ENCODE measurements at places on chromosomes 13 and 19. TPM values are rescaled to one million over a fixed set of nuclear protein-coding genes. Genes with fewer than 3 reads are reported as not detected.

Gene ZNF442
- 1.4 TPM for polyA plus RNA-seq

Gene CAPN12
- polyA plus RNA-seq = 55.1 TPM

Gene MISP
- polyA plus RNA-seq = not detected

Gene RYR1
- not detected for polyA plus RNA-seq

Gene PPAN
- polyA plus RNA-seq = 44.8 TPM

Gene F10
- not detected for polyA plus RNA-seq

DNA sequence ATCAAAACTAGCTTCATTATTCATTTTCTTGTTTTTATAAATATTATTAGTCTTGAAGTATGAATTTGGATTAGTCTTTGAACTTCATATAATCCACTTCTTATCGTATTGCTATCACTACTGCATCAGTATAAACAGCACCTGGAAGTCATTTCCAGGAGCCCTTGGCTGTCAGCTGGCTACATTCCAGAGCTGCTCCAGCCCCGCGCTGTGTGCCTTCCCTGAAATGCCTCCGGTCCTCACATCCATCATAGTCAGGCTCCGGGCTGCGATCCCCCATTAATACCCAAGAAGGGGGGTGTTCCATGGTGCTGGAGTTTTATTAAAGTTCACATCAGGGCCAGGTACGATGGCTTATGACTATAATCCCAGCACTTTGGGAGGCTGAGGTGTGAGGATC is 124.3 kb upstream of the GJB6 start:
- H3K27me3 ChIP-seq = peaks cover 4% of the 10 kb centered on the region
- no peaks in the 10 kb centered on the region for H3K36me3 ChIP-seq
- H3K4me3 ChIP-seq = no peak overlapping the region
- no peaks in the 10 kb centered on the region for H3K4me1 ChIP-seq
- H3K27ac ChIP-seq = no peak overlapping the region

- no peak overlapping the region for H3K27ac ChIP-seq
- no peak for DNase-seq
- no peak overlapping the region for H3K4me3 ChIP-seq
- no peaks in the 10 kb centered on the region for H3K4me1 ChIP-seq
- no peaks in the 10 kb centered on the region for H3K36me3 ChIP-seq
Measured at GRCh38 chr13:111093136-111093535, 22.0 kb upstream of the ARHGEF7 start.

DNA sequence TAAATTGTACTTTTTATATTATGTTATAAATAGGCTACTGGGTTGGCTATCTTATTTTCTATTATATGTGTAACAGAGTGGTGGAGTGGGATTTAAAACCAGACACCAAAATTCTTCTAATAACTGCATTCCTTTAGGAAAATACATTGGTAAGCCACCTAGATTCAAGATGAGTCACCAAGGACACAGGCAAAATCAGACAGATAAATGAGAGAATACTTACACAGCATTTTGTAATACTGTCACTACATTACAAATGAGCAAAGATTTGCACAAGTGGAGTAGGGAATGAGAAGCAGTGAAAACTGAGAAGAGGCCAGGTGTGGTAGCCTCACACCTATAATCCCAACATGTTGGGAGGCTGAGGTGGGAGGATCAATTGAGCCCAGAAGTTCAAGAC is 6.2 kb upstream of the SPART start:
- no peak overlapping the region for H3K27ac ChIP-seq
- H3K4me3 ChIP-seq = no peak overlapping the region
- no peak for DNase-seq
- peaks cover 2% of the 10 kb centered on the region for H3K27me3 ChIP-seq

DNA sequence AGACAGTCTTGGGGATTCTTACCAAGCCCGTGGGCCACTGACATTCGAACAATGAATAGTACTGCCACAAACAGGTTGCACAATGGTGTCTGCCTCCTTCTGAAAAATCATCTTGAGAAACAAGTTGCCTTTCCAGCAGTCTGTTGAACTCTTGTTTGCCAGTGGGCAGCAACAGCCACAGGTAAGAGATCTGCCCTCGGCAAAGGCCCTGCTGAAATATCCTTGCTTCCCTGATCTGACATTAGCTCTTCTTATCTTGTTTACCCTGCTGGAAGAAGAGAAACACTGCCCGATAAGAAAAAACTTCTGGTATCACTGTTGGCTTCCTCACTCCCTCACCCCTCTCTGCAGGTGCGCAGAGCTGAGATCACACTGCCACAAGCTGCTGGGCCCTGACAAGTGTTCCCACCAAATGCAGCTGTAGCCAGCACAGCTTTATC is 2.0 kb downstream of the DOCK9 start:
- no peaks in the 10 kb centered on the region for H3K36me3 ChIP-seq
- H3K4me1 ChIP-seq = peaks cover 42% of the 10 kb centered on the region
- no peak overlapping the region for H3K27ac ChIP-seq
- no peak for DNase-seq
- H3K27me3 ChIP-seq = peaks cover 2% of the 10 kb centered on the region
- H3K4me3 ChIP-seq = no peak overlapping the region

DNA sequence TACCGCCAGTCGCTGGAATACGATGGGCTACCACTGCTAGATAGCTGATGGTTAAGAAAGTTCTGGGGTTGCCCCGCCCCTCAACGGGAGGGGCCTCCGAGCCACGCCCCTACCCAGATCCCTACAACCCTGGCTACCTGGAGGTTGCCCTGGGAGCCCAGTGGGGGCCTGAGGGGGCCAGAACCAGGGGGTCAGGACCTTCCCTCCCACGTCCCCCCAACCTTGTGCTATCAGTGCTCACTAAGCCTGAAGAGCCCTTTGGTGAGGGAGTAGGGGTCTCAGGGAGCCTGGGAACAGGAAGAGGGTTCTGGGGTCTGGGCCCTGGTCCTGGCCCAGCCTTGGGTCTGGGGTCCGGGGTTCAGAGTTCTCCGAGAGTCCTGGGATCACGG is 8.9 kb downstream of the OCEL1 start:
- H3K36me3 ChIP-seq = no peaks in the 10 kb centered on the region
- H3K27me3 ChIP-seq = peaks cover 7% of the 10 kb centered on the region
- H3K27ac ChIP-seq = no peak overlapping the region
- peak overlapping the region; percentile 68 for H3K4me3 ChIP-seq

GRCh38 chr13:19596960-19597361 is 35.6 kb upstream of the TPTE2 start:
- H3K27me3 ChIP-seq = peaks cover 16% of the 10 kb centered on the region
- DNase-seq = no peak
- no peaks in the 10 kb centered on the region for H3K36me3 ChIP-seq
- H3K4me1 ChIP-seq = no peaks in the 10 kb centered on the region

- no peaks in the 10 kb centered on the region for H3K36me3 ChIP-seq
- no peak for DNase-seq
- H3K4me3 ChIP-seq = no peak overlapping the region
- H3K4me1 ChIP-seq = no peaks in the 10 kb centered on the region
- H3K27me3 ChIP-seq = no peaks in the 10 kb centered on the region
Measured at GRCh38 chr13:85597790-85598500, 201.3 kb downstream of the SLITRK6 start.

GRCh38 chr13:27001705-27002104 is 169.9 kb downstream of the USP12 start:
- H3K4me1 ChIP-seq = peaks cover 7% of the 10 kb centered on the region
- no peak for DNase-seq
- H3K27ac ChIP-seq = no peak overlapping the region
- no peak overlapping the region for H3K4me3 ChIP-seq
- no peaks in the 10 kb centered on the region for H3K36me3 ChIP-seq
- H3K27me3 ChIP-seq = peaks cover 5% of the 10 kb centered on the region

DNA sequence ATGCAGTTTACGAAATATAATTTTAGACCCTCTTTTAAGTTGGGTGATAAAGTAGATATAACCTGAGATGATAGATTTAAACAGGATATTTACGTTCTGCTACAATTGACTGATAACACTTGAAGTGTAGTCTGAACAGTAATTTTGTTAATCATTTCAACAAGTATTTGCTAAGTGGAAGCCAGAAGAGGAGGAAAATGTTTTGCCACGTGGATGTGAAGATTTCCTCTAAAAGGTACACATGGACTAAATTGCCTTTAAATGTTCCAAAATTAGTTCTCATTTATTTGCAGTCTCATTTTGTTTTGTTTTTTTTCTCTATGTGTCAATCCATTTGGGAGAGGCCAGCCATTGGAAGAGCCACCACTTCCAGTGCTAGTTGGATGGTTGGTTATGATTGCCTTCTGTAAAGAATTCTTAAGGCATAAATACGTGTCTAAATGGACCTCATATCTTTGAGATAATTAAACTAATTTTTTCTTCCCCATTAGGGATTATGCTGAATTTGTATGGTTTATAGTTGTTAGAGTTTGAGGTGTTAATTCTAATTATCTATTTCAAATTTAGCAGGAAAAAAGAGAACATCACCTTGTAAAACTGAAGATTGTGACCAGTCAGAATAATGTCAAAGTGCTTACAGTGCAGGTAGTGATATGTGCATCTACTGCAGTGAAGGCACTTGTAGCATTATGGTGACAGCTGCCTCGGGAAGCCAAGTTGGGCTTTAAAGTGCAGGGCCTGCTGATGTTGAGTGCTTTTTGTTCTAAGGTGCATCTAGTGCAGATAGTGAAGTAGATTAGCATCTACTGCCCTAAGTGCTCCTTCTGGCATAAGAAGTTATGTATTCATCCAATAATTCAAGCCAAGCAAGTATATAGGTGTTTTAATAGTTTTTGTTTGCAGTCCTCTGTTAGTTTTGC is 2.8 kb downstream of the MIR17HG start:
- H3K4me1 ChIP-seq = peaks cover 14% of the 10 kb centered on the region
- DNase-seq = no peak
- H3K4me3 ChIP-seq = no peak overlapping the region
- H3K27me3 ChIP-seq = peaks cover 13% of the 10 kb centered on the region

DNA sequence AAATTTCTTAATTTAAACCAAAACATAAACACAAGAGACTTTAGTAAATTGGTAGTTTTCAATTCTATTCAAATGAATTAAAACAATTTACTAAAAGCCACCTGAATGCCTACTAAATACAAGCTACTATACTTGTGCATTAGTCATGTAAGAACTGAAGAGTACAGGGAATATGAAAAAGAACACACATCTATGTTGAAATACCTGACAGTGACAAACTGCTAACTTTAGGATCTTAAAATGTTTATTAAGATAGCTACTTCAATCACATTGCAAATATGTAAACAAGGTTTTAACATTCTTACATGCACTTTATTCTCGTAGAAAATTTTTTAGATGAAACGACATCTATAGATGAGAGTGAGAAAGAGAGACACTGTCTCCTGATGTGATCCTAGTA is 4.1 kb downstream of the SPRYD7 start:
- DNase-seq = no peak
- H3K27me3 ChIP-seq = peaks cover 12% of the 10 kb centered on the region
- H3K4me1 ChIP-seq = peaks cover 21% of the 10 kb centered on the region
- H3K4me3 ChIP-seq = no peak overlapping the region

DNA sequence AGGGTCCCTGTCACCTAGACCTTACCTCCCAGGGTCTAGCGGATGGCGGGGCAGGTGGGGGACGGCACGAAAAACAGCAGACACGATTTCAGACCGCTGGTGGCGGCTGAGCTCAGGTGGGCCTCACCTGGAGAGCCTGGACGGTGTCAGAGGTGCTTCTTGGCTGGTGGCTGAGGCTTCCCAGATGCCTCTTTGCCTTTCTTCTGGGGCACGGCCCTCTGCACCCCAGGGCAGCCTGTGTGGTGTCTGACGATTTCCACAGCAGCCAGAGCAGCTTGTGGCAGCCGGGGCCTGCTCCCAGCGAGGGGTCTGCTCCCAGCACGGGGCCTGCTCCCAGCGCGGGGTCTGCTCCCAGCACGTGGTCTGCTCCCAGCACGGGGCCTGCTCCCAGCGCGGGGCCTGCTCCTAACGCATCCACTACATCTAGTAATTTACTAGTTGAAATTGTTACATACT is 66.7 kb downstream of the ATP11A start:
- no peak overlapping the region for H3K27ac ChIP-seq
- H3K36me3 ChIP-seq = no peaks in the 10 kb centered on the region
- no peaks in the 10 kb centered on the region for H3K27me3 ChIP-seq
- no peak overlapping the region for H3K4me3 ChIP-seq

GRCh38 chr19:10258080-10258710 is 6.2 kb downstream of the MRPL4 start:
- H3K27ac ChIP-seq = no peak overlapping the region
- H3K27me3 ChIP-seq = peaks cover 4% of the 10 kb centered on the region
- H3K4me3 ChIP-seq = no peak overlapping the region
- peaks cover 6% of the 10 kb centered on the region for H3K4me1 ChIP-seq

- peak overlapping the region; percentile 52 for H3K4me3 ChIP-seq
- no peak for DNase-seq
- H3K36me3 ChIP-seq = no peaks in the 10 kb centered on the region
- H3K27me3 ChIP-seq = peaks cover 9% of the 10 kb centered on the region
Measured at GRCh38 chr13:21077076-21077787, 15.8 kb upstream of the LATS2 start.
